ENCODE measurements at places on chromosomes 6 and 20.

DNA sequence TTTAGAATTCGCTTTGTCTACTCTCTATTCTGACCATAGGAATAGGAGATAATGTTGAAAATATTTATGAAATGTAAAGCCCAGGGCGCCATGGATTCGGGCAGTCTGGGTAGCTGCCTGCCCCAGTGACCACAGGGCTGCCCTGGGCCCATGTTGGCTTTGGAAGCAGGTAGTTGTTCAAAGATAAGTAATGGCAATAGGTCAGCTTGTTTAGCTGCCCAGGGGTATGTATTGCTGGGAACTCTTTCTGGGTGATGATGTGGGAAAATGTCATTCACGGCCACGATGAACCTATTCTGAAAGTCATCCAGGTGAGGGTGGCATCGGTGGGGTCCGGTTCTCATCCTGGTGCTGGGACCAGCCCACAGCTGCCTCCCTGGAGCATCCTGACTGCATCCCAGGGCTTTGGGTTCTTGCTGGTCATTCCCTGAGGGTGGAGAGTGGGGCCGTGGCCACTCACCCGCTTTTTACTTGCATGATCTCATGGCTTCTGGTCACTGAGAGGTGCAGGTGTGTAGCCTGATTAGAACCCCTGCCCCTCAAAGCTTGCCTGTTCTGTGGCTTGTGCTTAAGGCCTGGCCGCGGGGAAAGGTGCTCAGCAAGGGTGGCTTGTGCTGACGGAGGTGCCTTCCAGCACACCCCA, 102.8 kb downstream of the ERMARD start:
- ATAC-seq = no peak

- no peak for ATAC-seq
Observed at GRCh38 chr20:62242176-62242575, 3.9 kb downstream of the OSBPL2 start.

- no peak for ATAC-seq
Observed at GRCh38 chr6:45949256-45949655, 66.4 kb downstream of the CLIC5 start.

GRCh38 chr6:128363020-128363813, 157.2 kb downstream of the PTPRK start:
- no peak for ATAC-seq

DNA sequence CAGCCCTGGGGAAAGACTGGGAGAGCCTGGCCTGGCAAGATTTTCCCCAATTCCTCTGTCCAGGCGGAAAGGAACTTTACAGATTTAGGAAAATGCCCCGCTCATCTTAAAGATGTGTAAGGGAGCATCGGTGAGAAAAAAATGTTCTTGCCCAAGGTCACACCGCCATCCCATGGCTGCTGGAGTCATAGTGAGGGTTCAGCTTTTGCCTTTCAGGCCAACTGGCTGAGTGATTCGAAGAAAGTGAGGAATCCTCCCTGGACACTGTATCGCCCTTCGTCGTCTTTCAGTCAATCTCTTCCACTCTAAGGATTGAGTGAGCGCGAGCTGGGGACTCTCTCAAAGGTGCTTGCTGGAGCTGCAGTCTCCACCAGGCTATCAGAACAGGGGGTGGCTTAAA, 1.4 kb downstream of the WFDC2 start:
- ATAC-seq = peak; percentile 7

GRCh38 chr6:43308101-43308989, at the start of gene CRIP3:
Gene CRIP3, minus strand, starts transcription at chr6:43308826. Its CDS starts 34 bp downstream, at chr6:43308792.
- ATAC-seq = peak; percentile 47

- no peak for ATAC-seq
Observed at GRCh38 chr20:54502179-54502578, 26.8 kb downstream of the DOK5 start.

- no peak for ATAC-seq
Observed at GRCh38 chr6:154594496-154595198, 84.2 kb upstream of the CNKSR3 start.

DNA sequence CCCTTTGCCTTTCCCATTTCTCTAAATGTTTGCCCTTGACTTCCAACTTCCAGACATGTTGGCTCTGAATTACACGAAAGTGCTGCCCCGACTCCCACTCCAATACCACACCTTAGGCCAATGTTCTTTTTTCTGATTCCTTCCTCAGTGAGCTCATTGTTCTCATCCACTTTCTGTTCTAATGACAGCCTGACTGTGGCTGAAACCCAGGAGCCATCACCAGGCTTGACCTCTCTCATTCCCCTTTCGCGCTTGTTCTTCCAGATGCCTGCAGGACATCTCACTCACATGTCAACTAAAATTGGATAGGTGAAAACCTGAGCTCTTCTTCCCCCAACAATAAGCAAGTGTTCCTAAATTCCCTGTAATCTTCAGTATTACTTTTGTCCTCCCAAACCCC, 40.4 kb downstream of the PTPRK start:
- ATAC-seq = no peak

- ATAC-seq = no peak
Observed at GRCh38 chr20:63767886-63768285, 28.3 kb downstream of the SLC2A4RG start.

DNA sequence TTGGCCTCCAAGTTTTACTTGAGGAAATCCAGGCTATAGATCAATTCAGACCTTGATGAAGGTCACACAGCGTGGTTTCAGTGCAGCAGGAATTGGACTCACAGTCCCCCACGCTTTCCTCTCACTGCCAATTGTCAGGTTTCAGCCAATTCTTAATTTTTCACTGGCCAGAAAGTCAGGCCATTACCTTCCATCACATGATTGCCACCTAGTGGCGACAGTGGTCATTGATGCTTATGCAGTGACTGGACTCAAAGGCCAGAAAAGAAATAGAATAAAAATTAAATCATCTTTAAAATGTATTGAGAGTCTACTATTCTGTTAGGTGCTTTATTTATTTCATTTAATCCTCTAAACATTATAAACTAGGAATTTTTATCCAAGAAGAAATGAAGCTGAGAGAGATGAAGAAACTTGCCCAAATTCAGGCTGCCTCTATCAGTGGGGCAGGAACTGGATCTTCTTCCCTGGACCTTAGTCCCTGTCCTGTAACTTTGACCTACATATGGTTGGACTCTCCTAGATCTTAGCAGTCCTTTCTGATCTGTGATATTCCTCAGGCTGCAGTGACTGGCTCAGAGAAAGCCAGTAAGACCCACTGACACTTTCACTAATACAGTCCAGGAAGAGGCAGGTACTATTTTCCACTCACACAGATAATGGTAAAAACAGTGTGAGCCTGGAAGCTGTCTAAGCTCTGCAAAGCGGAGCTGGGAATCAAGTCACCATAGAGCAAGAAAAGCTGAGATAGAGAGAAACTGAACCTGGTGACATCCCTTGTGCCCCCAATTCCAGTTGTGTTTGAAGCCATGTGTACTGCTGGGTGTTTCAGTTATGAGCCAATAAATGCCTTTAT, 133.3 kb downstream of the ELOVL4 start:
- ATAC-seq = no peak

DNA sequence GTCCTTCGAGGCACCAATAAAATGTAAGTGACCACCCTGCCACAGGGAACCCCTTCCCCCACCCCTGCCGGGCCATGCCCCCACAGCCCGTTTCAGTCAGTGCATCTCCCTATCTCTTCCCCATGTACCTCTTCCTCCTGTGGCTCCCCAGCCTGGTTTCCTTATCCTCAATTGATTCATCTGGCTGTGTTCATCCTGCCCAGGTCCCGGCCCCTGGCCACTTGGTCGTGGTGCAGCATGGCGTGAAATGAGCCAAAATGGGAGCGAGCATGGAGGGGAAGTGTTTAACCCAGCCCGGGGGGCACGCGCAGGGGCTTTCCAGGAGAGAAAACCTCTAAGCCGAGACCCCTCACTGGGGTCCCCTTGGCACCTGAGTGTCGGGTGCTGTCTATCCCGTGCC, 35.9 kb downstream of the HM13 start:
- no peak for ATAC-seq

DNA sequence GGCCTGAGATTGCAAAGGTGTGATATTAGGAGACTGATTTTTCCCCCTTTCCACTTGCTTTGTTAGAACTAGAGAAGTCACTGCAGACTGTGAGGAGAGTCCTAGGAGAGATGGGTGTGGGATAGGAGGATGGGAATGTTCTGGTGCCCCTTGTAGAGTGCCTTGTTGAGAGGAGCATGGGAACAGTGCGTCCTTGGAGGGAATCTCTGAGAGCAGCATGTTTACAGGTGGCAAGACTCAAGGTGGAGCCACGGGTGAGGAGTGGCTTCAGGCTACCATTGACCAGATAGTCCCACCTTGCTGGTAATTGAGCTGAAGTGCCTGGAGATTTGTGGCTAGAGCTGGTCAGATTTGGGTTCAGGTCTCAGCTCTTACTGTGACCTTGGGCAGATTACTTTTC, 6.0 kb downstream of the PLCG1 start:
- no peak for ATAC-seq

GRCh38 chr20:35002426-35003210, 47.0 kb downstream of the MYH7B start:
- ATAC-seq = no peak

GRCh38 chr6:149636124-149636523, 12.4 kb downstream of the KATNA1 start:
- no peak for ATAC-seq

DNA sequence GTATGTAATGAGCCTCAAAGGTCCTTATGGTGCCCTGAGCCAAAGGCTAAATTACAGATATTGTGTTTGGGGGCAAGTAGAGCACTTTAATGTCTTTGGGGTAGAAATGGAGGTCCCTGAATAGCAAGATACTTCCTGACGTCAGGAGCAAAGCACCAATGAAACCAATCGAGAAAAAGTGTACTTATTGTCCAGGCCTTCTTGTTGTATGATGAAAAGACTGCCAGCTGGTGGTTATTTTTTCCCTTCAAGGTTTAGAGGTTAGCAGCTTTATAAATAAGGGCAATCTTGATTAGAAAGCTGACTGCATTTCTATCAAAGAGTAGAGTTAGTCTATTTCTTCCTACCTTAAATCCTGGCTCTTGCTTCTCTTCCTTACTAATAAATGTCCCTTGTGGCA, 76.1 kb upstream of the HSF2 start:
- ATAC-seq = no peak

DNA sequence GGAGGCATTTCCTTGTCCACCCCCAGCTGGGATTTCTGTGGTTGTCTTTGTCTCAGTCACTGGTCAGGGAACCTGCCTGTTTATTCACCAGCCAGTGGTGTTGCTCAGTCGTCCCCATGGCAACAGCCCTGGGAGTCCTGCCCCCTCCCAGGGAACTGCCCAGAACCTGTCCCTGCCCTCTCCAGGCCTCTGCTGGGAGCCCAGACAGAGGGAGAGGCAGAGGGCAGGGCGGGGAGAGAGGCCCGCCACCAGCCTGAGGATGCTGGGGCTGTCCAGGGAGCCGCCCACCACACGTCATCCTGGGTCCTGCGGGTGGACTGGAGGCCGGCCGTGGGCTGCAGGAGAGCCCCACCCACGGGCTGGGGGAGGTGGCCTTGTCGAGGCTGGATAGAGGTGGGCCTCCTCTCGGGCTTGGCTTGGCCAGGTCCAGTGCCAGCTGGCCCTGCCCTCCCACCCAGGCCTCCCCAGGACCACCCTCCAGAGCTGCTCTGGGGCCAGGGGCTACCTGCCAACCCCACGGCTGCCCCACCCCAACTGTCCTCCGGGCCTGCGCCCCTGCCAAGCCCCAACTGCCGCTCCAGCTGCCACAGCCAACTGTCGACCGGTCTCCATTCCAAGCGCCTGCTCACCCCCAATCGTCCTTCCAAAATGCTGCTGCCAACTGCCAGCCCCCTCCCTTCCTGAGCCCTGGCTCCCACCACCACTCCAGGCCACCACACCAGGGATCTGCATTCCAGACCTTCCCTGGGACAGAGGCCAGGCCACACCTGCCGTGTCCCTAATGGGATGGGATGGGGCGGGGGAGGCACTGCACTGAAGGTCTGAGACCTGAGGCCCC, 4.2 kb upstream of the ZBTB46 start:
- ATAC-seq = peak; percentile 87

GRCh38 chr6:14306151-14306906, 188.8 kb downstream of the CD83 start:
- no peak for ATAC-seq

DNA sequence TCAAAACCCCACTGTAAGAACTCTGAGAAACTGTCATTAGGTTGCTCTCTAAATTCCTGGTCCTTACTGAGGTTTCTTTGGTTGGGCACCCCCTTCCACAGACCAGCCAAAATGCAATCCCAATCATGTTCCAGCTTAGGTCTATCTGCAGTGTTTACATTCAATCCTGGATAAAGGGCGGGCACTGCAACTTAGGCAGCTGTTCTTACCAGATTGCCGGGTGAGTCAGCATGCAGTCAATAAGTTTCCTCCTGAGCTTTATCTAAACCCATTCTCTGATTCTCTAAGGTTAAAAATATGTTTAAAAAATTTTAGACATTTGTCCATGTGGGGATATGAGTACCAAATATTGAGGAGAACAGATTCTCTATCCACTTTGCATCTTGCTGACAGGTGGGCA, 197.8 kb downstream of the HAO1 start:
- ATAC-seq = peak; percentile 31

GRCh38 chr6:41058783-41059181, 5.8 kb downstream of the APOBEC2 start:
- no peak for ATAC-seq

- peak; percentile 66 for ATAC-seq
Observed at GRCh38 chr6:33885132-33886057, 81.6 kb upstream of the MLN start.

- no peak for ATAC-seq
Observed at GRCh38 chr6:160344271-160344670, 3.9 kb upstream of the SLC22A3 start.

GRCh38 chr20:610130-611046, at the start of gene TCF15:
Gene TCF15, minus strand, starts transcription at chr20:610309. Its CDS starts 72 bp downstream, at chr20:610237.
- peak; percentile 48 for ATAC-seq

GRCh38 chr20:45039475-45039820, 61.5 kb downstream of the KCNS1 start:
- ATAC-seq = no peak
